ENCODE measurements at places on chromosomes 2 and 18. TPM values are rescaled to one million over a fixed set of nuclear protein-coding genes. Genes with fewer than 3 reads are reported as not detected.

GAL3ST2 gene
- total RNA-seq = 3.9 TPM

LCLAT1 gene
- 15.9 TPM for total RNA-seq

CD28 gene
- 13.8 TPM for total RNA-seq

UGT1A3 gene
- not detected for total RNA-seq

COMMD1 gene
- 29.6 TPM for total RNA-seq

NPHP1 gene
- total RNA-seq = 3.5 TPM

CAPN14 gene
- total RNA-seq = not detected

ANXA4 gene
- 79.4 TPM for total RNA-seq

GRCh38 chr2:225056330-225057073 is 14.2 kb upstream of the DOCK10 start:
- no peak for DNase-seq

DNA sequence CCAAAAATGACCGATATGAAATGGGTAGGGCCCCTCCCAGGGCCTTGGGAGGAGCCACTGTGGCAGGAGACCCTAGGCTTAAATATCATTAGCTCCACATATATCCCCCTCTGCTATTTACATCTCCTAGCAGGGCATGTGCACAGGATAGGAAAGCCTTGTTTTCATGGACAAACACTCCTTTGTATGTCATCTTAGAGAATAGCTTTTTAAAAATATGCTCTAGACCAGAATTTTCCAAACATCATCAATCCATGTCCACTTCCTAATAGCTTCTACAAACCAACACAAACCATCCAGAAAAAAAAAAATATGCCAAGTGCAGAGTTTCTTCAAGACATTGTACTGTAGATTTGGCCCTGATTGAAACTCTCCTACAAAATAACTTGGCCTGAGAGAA is 10.8 kb downstream of the DAPL1 start:
- DNase-seq = no peak

GRCh38 chr2:148545390-148546256 is 98.9 kb upstream of the EPC2 start:
- DNase-seq = no peak

DNA sequence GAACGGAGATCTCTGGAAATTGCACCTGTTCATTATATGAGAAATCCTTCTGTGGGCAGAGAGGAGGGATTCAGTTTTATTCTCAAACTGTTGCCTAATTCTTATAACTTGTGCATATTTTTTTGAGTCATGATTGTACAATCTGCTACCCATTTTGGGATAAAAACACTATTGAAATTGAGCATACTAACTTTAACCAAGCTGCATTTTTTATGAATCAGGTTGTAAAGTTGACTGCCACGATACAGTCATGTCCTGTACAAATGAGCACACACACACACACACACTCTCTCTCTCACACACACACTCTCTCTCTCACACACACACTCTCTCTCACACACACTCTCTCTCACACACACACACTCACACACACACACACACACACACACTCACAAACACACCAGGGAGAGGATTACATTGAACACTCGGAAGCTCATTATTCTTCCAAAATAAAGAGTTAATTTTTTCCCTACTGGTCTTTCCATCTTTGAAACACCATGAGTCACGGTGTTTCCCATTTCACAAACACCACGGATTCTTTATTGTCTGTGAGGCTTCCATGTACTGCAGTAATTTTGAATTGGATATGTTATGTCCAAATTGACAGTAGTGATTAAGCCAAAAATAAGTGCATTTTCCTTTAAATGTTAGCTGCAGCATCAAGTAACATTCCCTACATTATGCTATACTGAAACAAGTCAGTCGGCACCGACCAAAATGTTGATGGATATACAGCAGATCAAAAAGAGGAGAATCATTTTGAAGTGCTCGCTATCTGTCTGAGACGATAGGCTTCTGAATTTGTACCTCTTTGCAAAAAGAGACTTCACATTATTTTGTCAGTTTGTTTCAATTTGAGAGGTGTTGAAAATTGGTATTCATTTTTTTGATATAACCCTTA is 216.9 kb downstream of the ARHGAP15 start:
- DNase-seq = no peak

DNA sequence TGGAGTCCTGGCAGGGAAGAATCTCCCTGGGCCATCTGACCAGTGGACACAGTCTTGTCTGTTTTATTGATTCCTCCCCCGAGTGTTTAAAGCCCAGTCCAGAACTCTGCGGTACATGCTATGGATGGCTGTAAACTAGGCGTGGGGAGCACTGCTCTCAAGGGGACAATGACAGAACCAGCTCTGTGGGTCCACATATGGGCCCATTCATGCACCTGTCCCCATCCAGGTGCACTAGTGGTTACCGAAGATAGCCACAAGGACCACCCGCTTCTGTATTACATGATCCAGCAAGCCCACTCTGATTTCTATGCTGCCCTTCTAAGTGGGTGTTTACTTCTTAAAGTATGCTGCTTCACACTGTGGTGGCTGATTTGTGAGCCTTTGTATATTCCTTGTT is 21.0 kb downstream of the CHST10 start:
- DNase-seq = no peak

- no peak for DNase-seq
Measured at GRCh38 chr2:172344159-172344558, 83.2 kb upstream of the ITGA6 start.

DNA sequence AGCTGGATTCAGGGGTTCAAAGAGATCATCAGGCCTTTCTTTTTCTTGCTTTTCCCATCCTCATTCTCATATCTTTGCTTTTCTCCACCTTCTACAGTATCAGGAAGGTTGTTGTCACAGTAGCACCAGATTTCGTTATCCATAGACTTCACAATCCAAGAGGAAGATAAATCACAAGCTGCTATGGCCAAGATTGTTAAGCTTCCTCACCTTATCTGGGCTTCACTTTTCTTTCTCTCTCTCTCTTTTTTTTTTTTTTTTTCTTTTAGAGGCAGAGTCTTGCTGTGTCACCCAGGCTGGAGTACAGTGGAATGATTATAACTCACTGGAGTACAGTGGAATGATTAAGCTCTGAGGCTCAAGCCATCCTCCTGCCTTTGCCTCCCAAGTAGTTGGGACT is 93.5 kb downstream of the TTC27 start:
- no peak for DNase-seq

- DNase-seq = no peak
Measured at GRCh38 chr2:118808429-118808809, 39.0 kb downstream of the EN1 start.

- no peak for DNase-seq
Measured at GRCh38 chr18:50428531-50429206, 53.8 kb downstream of the SKA1 start.

DNA sequence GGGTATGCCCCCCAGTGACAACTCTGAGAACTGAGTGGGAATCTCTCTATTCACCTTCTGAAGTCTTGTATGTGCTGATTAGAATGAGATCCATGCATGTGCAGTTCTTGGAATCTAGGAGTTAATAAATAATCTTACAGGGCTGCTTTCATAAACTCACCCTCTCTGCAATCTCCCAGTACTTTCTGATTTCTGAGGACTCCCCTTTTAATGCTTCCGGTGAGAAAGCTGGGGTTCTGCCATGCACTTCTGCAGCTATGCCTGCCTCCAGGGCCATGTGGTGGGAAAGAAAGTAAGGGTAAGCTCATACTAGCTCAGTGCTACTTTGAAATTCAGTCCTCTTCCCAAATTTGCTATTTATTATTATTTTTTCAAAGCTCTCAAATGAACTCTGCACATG is 432.9 kb downstream of the MTX2 start:
- DNase-seq = no peak

DNA sequence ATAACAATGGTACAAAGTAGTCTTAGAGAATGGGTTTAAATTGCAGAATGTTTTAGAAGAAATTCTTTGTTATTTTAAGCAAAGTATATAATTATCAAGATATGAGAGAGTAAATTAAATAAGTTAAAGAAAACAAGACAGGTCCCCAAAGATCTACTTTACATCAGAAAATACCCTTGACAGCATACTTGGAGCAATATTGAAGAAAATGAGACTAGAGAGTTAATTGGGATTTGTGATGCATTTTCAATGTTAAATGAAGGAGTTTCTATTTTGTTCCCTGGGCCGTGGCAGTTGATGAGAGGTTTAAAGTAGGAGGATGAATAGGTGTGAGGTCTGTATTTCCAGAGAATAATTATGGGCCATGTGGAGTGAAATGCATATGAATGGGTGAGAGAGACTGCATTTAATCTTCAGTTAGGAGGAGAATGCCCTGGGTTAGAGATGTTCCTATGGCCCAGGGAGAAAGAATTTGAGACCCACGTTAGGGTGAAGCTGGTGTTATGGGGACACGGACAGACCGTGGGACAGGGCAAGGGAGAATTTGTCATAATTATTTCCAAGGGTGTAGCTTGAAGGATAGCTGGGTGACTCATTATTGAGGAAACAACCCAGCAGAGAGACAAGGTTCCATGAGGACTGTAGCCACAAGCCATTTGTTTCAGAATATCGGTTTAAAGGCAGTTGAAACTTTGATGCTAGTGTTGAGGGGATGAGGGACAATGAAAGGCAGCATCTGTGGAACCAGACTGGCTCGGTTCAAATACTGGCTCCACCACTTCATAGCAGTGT is 22.7 kb downstream of the MGAT5 start:
- DNase-seq = no peak

DNA sequence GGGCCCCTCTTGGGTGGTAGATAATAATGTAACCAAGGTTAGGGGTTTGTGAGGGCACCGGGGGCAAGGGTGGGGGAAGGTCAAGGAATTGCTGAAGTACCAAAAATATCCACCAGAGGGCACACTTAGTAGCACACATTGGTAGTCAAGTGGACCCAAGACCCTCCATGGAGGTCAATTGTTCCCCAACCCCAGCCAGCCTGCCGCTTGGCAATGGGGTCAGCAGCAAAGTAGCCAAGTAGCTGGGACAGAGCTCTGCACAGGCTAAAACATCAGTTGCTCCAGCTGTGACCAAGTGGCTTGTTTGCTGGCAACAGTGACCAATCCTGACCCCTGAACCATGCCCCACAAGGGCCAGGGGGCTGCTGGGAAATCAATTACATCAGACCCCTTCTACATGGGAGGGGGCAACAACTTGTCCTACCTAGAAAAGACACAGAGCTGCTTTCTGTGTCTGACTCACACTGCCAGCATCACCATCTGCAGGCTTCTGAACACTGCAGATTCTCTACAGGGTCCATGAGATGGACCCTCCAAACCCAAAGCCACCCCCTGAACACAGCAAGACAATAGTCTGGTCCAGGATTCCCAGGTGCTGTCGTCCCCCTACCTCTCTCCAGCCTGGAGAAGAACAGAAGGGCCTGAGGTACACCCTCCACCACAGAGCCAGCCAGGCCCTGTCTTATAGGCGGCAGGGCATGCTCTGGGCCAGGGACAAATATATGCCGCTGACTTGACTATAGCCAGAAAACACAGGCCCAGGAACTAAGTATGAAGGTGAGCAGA is 76.0 kb downstream of the EMX1 start:
- DNase-seq = no peak

- DNase-seq = no peak
Measured at GRCh38 chr2:151766437-151767153, 32.3 kb upstream of the NEB start.

DNA sequence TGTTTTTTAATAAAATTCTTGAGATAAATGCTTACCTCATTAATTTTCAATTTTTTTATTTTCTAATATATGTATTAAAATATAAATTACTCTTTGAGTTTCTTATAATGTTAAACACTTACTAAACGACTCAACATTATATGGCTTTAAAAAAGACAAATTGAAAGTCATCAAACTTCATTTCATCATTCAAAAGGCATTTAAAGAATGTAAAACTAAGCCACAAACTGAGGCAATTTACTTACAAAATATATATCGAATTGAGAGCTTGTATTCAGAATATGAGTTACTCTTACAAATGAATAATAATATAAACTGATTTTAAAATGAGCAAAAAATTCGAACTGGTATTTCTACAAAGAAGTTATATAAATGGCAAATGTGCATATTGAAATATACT is 1262.2 kb upstream of the PIK3C3 start:
- DNase-seq = no peak
